Renal cortex interstitium (tissue), 15 donors: ENCODE measurements at places on chromosomes 2 and 18.

- DNase-seq: no peak
These were observed 6.4 kb downstream of the FN1 start for GRCh38 chr2:215429424-215429823.

- no peak for DNase-seq
These were observed 275.7 kb upstream of the ZNF804A start for GRCh38 chr2:184322615-184323014.

GRCh38 chr2:169928463-169928864, 101.2 kb downstream of the UBR3 start:
- DNase-seq: peak; percentile 14

DNA sequence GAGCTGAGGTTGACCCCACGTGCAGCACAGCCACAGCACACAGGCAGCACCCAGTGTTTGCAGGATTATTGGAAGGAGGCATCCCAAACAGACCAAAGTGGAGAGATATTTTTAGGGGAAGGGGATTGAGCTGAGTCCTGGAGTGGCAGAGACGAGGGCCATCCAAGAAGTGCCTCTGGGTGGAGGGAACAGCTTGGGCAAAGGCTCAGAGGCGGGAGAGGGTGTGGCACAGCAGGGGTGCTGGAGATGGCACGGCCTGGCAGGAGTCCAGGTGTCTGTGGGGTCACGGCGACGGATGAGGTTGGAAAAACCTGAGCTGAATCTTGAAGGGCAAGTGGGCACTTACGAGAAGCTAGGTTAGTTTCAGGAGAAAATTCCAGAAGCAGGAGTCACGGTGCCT, 60.6 kb downstream of the INHBB start:
- DNase-seq: no peak

DNA sequence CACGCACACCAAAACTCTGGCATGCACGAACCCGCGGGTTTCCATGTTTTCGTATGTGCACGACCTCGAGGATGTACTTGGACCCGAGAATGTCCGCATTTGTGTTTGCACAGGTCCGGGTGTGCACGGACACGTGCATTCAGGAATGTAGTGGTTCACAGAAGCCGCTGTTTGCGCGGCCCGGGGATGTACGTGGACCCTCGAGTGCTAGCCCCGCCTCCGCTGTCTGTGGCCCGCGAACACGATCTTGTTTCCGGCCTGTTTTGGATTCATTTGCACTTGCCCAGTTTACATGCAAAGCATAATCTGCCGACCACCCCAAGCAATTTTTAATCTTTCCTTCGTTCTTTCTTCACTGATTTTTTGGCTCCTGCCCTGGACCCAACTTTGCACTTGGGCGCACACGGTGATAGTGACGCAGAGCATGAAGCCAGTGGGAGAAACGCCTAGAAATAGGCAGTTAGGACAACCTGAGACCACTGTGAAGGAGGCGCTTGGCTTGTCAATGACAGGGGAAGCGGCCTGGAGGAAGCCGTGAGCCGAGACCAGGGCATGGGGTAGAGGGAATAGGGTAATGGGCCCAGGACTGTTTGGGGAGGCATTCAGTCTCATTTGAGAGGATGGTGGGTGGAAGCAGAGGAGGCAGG, 45.4 kb upstream of the PTMA start:
- no peak for DNase-seq

- DNase-seq: no peak
These were observed 340.9 kb downstream of the TRIB2 start for GRCh38 chr2:13057671-13058070.

DNA sequence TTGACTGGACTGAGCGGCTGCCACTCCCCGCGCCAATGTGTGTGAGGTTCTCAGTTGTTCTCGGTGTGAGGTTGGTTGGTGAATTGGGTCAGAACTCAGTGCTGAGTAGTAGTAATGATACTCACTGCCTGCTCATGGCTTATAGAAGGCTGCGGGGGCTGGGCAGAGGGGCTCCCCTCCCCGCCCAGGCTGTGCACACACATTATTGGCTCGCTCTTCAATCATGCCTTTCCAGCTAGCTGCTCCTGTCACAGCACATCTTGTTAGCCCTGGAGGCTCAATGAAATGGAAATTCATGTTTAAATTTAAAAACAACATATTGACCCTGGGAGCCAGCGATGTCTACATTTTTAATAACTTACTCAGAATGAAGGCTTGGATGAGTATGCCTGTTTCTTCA, 152.8 kb downstream of the CELF4 start:
- no peak for DNase-seq

- DNase-seq: no peak
These were observed 190.1 kb downstream of the CDCA7 start for GRCh38 chr2:173544641-173545363.

GRCh38 chr2:54629914-54630857, 93.3 kb upstream of the EML6 start:
- no peak for DNase-seq
